ENCODE measurements at places on chromosomes 2 and 18. TPM values are rescaled to one million over a fixed set of nuclear protein-coding genes. Genes with fewer than 3 reads are reported as not detected.

- no peak for DNase-seq
Measured at GRCh38 chr18:34189656-34190435, 34.9 kb downstream of the NOL4 start.

Gene CYRIA
- 10.2 TPM for total RNA-seq

- DNase-seq = no peak
Measured at GRCh38 chr2:181778621-181779201, 98.4 kb upstream of the NEUROD1 start.

Gene CIB4
- total RNA-seq = not detected

GRCh38 chr2:172420216-172420615 is 7.2 kb upstream of the ITGA6 start:
- DNase-seq = no peak

- DNase-seq = no peak
Measured at GRCh38 chr2:100077456-100077855, 64.9 kb downstream of the AFF3 start.

Gene CD207
- total RNA-seq = not detected

DNA sequence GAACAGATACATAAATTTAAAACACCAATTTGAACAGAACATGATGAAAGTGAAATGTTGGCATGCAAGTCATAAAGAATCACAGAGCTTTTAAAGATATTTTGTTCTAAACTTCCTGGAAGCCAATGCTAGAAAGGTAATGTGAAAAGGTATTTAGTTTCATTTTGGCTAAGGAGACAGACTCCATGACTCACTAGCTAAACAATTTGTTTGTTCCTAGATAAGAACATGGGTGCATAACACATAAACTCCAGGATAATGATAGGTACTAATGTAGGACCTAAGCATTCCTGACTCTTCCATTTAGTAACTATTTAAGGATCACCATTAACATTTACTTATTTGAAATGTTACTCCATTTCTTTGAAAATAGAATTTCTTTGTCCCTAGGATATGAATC is 292.5 kb upstream of the CNTNAP5 start:
- DNase-seq = no peak

Gene CCDC102B
- 6.5 TPM for total RNA-seq

DNA sequence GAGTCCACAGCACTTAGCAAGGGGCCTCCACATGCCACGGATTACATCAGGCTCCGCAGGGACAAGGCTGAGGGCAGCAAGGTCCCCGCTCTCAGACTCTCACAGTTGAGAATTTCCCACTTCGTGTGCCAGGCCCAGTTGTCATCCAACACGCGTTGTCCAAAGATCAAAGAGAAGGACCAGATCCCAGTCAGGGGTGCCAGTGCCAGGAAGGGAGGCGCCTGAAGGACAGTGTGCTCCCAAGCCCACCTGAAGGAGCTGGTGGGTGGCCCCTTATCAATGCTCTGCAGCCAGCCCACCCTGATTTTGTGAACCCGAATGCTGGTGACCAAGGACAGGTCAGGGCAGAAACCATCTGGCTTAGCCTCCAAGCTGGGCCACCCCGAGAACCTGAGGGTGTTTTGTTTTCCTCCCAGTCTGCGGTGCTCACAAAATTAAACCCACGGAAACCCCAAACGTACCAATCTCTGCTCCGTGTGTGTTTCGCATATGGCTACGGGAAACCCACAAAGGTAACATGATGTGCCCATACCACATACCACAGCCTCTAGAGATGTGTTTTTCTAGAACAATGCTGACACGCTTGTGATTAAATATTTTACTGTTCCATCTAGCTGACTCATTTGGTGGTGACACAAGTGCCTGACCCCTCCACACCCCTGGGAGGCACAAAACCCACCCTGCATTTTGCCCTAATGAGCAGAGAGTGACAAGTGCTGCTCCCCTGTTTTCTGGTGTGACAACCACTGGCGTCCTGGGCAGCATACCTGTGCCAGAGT is 24.5 kb downstream of the CRACDL start:
- no peak for DNase-seq

- no peak for DNase-seq
Measured at GRCh38 chr2:65393046-65393445, 39.4 kb downstream of the SPRED2 start.

GRCh38 chr2:30505500-30506180 is 58.6 kb downstream of the LCLAT1 start:
- DNase-seq = no peak

DNA sequence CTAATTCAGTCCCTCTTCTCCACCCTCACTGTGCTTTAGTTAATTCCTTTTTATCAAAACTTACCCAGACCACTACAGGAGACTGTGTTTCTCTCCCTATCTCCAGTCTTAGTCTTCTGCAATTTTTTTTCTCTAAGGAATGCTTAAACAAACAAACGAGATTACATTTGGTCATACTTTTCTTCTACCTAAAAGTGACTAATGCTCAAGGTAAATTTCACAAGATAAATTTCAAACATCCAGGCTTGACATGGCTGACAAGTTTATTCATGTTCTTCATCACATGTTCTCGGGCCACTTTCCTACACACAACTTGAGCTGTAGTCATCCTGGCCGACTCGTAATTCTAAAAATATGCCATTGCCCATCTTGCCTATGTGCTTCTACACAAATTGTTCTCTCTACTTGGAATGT is 23.2 kb upstream of the ACSL3 start:
- DNase-seq = no peak

DNA sequence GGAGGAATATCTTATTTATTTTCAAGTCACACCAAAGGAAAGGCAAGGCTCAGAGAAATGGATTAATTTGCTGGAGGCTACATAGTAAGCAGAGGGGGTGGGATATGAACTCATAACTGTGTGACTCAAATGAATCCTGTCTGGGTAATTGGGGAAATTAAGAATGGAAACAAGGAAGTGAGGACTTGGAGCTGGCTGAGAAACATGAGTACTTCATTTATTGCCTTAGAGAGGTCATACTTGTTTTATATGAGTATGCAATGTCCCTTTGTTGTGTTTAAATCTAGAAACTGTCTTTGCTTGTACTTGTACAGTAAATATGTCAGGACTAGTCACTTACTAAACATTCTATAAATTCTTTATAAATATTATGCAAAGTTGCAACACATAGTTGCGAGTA is 2166.7 kb upstream of the PIK3C3 start:
- DNase-seq = no peak

Gene SLC14A1
- total RNA-seq = not detected

Gene CLEC4F
- total RNA-seq = not detected

GRCh38 chr2:77862120-77862519 is 339.9 kb upstream of the LRRTM4 start:
- no peak for DNase-seq

GRCh38 chr2:200220251-200220650 is 86.2 kb upstream of the SPATS2L start:
- DNase-seq = no peak

Gene SAG
- not detected for total RNA-seq

GRCh38 chr2:235055891-235056516 is 104.2 kb downstream of the SH3BP4 start:
- no peak for DNase-seq

Gene LGALSL
- total RNA-seq = 29.1 TPM

- no peak for DNase-seq
Measured at GRCh38 chr2:147636238-147636882, 208.5 kb upstream of the ACVR2A start.

Gene GKN2
- not detected for total RNA-seq

Gene FSIP2
- 10.1 TPM for total RNA-seq

GRCh38 chr2:189020179-189020578 is 46.0 kb downstream of the COL3A1 start:
- no peak for DNase-seq

Gene SCN3A
- 3.7 TPM for total RNA-seq

DNA sequence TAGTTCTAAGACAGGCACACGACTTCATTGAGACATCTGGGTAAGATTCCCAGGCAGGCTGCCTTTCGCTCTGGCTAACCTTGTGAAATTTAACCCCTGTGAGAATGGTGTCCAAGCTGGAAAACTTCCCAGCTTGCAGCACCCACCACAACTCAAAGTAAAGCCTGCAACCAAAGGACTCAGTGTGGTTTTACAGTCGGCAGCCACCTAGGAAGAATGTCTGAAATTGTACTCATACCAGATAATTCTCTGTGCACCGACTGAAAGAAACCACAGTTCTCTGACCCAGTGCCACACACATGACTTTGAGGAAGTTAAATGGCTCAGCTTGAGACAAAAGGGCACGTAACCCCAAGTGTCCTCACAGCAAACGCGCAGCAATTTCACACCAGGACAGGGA is 125.7 kb downstream of the RBMS1 start:
- no peak for DNase-seq

- no peak for DNase-seq
Measured at GRCh38 chr18:61900504-61901281, 7.9 kb upstream of the RNF152 start.

DNA sequence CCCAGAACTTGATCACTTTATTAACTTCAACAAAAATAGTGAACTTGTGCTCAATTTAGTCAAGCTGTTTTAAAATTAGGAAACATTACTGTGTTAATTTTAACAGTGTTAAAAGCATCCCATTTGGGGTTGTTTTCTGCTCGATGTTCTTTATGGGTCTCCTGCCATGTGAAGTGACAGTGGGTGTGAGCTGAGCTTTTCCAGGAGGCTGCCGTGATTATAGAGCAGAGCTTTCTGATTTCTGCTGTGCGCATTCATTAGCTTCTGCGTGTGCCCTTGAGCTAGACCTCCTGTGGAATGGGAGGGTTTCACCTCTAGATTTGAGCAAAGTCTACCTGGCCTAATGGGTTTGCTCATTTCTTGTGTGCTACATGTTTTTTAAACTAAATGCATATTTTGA is 121.5 kb downstream of the WDSUB1 start:
- DNase-seq = no peak

Gene BAZ2B
- total RNA-seq = 76.2 TPM

Gene AOX1
- 2.8 TPM for total RNA-seq

DNA sequence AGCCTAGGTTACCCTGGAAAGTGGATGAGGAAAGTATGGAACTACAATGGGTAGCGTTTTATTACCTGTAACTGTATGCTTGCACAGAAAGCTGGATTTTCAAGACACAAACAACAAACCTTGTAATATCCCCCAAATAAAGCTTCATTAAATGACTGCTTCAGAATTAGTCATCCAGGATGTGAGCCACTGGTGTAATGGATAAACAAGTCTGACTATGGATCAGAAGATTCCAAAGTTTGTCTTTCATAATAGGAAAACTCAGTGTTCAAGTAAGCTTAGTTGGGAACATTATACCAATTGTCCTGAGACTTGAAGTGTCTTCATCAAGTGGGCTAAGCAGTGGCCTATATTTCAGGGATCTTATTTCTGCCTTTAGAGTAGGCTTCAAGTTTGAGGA is 518.8 kb downstream of the LRP1B start:
- DNase-seq = no peak

Gene RNPEPL1
- total RNA-seq = 36.1 TPM

GRCh38 chr2:142724713-142725349 is 152.6 kb upstream of the KYNU start:
- DNase-seq = no peak

All from neural crest cell (in vitro differentiated cells).